Right lung (tissue), 10 donors: ENCODE measurements at places on chromosomes 1 and 21. TPM values are rescaled to one million over a fixed set of nuclear protein-coding genes. Genes with fewer than 3 reads are reported as not detected.

DNA sequence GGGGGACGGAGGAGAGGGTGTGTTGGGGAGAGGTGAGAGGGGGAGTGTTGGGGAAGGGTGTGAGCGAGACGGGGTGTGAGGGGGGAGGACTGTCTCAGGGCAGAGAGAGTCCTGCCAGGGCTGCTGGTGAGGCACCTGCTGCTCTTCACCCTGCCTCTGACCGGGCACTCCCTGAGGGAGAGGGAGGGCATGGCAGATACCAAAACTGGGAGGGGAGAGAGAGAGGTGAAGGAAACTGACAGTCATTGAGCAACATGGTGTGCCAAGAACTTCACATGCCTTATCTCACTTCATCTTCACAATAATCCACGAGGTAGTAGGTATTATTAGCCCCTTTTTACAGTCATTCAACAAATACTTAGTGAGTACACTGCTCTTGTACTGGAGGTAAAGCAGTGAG lies 61.3 kb upstream of the ARTN start:
- no peak for DNase-seq

Gene LCE3E
- polyA plus RNA-seq, result not detected

GRCh38 chr1:48039088-48040054 lies 42.2 kb upstream of the TRABD2B start:
- DNase-seq, result peak; percentile 76

GRCh38 chr1:16971341-16972188 lies 8.9 kb downstream of the MFAP2 start:
- DNase-seq, result no peak

- DNase-seq, result no peak
These were observed 58.5 kb downstream of the KANK4 start for GRCh38 chr1:62260688-62261087.

DNA sequence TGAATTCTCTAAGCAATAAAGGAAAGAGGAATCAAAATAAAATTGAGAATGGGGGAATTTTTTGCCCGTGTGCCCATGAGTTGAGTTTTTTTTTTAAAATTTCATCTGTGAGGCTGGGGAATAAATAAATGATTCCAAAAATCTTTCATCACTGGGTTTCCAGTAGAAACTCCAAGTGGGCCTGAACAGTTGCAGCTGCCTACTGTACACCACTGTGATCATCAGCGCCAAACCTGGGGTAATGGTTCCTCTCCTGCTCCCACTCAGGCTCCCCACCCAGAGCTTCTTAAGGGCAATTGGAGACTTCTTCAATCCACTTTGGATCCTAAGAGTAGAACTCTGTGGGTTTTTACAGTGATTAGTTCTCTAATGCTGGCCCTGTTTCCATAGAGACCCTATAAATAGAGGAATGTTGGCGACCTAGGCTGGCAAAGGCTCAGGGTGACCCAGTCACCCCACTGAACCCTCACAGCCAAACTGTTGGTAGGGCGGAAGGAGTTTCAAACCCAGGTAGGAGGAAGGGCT lies 9.3 kb downstream of the TMCC2 start:
- no peak for DNase-seq

DNA sequence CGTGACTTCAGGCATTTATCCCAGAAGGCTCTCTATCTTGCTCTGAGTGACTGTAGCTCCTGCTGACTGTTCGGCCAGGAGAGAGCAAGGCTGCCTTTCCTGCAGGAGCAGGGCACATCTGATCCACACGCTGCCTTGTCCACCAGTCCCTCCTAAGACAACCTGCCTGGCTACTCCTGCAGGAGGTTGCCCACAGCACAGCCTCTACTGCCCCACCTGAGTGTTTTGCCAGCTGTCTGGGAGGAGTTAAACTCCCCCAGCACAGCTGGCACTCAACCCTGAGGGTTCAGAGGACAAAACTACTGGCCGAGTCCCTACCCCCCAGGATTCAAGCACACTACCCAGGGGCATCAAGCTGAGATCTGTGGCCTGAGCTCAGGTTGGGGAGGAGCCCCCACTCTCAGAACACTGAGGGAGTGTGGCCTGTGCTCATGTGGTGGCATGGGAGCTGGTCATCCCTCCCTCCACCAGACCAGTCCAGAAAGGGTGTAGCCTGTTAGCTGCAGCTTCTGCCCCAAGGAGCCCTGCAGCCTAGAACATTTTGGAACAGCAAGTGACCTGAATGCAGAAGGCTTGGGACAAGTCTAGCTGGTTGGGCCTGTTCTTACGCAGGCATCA lies 237.3 kb downstream of the SLC44A5 start:
- no peak for DNase-seq

DNA sequence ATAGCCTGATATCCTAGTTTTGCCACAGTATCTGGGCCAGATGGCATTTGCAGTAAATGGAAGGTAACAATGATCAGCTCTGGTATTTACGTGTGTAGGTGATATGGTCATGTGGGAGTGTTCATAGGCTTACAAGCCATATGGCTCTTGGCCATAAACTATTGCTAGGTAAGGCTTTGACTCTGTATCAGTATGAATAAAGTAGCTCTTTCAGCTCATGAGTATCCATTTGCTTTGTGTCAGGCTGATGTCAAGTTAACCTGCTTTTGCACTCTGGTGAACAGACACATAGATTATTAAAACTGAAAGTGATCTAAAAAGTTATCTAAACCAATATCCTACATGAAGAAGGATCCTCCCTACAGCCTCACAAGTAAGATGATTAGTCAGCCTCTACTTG lies 69.0 kb downstream of the DDR2 start:
- DNase-seq, result no peak

- peak; percentile 13 for DNase-seq
These were observed 56.9 kb downstream of the LYST start for GRCh38 chr1:235809688-235810397.

DNA sequence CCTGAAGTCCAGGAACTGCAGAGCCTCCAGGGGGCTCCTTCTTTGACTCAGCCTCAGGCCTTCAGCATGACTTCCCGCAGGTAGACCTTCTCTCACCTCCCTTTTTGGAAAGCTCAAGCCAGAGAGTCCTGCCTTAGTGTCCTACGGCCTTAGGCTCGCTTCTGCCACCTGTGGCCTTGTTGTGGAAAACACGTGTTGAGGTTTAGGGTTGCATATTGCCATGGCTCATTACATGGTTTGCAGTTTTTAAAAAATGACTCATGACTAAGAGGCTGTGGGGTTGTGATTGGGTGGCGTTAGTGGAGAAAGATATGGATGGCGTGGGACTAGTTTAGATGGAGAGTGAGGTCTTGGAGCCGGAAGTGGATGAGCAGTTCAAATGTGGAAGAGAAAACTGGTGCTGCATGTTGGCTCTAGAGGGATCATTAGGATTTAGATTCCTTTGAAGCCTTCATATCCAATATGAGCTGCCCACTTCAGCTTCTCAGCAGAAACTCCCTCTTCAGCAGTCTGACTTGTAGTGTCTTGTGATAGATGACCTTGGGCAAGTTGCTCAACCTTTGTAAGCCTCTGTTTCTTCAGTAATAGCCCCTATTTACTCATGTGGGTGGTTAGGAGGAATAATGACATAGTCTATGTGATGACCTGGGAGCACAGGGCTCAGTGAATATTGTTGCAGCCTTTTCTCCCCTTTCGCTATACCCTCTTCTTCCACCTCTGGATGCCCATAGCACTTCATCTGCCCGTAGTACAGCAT lies 6.5 kb upstream of the FGGY start:
- no peak for DNase-seq

Gene RGS13
- polyA plus RNA-seq, result 2.7 TPM

DNA sequence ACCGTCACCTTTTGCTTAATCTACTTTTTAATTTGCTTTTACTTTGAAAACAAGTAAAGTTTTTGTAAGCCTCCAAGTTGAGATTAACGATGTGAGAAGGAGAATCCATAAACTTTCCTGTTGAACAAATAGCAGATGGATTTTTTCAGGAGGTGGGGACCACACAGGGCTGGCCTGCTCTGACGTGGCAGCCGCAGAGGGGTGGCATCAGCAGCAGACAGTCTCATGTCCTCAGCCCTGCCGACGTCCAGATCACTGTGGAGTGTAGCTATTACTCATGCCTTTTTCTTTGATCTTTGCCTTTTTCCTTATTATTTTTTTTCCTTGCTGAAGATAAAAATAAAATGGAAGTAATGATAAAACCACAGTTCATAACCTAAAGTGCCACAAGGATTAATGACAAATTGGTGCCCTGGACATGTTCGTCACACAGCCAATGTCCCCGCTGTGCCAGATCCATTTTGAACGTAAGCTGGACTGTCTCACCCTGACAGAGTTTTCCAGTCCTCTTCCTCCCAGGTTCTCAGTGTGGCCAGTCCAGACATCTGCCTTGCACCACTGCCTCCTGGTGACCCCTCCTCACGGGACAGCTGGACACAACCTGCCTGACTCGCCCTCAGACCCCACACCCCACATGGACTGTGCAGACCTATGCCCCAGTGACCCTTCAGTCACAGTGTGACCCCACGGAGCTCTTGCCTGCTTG lies 15.4 kb upstream of the ZBTB21 start:
- no peak for DNase-seq

Gene CLCA4
- not detected for polyA plus RNA-seq

GRCh38 chr1:66503841-66504470 lies 30.0 kb upstream of the SGIP1 start:
- no peak for DNase-seq

Gene CYP4B1
- polyA plus RNA-seq, result 2.9 TPM

DNA sequence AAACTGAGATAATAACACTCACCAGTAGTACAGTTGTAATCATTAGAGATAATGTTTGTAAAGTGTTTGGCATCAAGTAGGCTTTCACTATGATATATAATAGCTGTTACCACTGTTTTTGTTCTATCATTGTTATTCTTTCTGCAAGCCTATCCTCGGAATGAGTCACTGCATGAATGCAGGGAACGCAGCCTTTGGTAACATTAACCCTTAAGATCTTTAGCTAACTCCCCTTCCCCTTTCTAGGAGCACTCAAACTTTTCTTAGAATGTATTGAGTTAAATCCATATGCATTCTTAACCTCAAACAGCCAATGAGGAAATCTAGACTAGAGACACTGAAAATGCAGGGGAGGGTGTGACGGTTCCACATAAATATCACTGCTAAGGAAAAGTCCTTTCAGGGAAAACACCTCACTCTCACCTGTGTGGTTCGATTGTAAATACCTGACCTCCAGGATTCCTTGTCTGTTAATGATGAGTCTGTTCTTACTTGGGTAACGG lies 467.3 kb downstream of the SETD4 start:
- DNase-seq, result no peak

DNA sequence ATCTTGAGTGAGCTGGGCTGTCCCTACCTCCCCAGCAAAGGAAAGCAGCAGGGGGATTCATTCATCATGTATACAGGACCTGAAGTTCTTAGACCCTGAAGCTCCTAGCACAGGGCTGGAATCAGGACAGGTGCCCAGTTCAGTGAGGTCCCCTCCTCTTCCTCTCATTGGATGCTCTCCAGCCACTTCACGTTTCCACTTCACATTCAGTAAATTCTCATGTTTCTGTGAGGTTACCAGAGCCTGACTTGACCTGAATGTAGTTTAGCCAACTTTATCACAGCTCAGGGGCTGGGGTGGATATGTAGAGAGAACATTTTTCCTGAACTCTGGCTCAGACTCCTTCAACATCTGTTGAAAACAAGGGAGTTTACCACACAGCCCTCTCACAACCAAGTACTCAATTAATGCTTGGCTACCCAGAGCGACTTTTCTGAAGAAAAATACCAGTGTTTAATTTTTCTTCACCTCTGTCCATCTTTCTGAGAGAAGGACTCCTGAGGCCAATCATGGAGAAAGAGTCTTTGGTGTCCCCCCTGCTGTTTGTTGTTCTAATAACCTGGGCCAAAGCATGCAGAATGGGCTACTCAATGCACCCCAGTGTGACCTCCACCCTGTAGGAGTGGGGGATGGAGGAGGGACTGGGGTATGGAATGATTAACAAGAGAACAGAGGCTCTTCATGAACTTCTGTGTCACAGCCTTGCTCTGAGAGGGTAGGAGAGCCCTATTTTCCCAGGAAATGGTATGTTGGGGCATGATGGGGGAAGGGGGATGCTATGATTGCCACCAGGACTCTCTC lies 108.3 kb upstream of the FGGY start:
- no peak for DNase-seq

GRCh38 chr1:2983706-2984398 lies 37.4 kb upstream of the ACTRT2 start:
- DNase-seq, result no peak

DNA sequence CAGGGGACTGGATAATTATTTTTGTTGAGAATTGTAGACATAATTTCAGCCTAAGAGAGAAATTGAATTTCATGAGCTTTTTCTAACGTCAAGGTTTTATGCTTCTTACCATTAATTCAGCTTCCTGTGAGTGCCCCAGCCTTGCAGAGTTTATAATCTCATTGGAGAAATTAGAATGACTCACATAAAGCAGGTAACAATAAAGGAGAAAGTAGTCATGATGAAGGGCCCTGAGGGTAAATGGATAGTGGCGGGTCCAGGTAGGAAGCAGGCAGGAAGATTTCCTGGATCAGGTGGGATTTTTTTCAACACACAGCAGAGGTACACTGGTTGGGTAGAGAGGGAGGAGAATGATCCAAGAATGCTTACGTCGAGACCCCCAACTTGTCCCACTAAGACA lies 311.4 kb downstream of the BARHL2 start:
- DNase-seq, result no peak

DNA sequence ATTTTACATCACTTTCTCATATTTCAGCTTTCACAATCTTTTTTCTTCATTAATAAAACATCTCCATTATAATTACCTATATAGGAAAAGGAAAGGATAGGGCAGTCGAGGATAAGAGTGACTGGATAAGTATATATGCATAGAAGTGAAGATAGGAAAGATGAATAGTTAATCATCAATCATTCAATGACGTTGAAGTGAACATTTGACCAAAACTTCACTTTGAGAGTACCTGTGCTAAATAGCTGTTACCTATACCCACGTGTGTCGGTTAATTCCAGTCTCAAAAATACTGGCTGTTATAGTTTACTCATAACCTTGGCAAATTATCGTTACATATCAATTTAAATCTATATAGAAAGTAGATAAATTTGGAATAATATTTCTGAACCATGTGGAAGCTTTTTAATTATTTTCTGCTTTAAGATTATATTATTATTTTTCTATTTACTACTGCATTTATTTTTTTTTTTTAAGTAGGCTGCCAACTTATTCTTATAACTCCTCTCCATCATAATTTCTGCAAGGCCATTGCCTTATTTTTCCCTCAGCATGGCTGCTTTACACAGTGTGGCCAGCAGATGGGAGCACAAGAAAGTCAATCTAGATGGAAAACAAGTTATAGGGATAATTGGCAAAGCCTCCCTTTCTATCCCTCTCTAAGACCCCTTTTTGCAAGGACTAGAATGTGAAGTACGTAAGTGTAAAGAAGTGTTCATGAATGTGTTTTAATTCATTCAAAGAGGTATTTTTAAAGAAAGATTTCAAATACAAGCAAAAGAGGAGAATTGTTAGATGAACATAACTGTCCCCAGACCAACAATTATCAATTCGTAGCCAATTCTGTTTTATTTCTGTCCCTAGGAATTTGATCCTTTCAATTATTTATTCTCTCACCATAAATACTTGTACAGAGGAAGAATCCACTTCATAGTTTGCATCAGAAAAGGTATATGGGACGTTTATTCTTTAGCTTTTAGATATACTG lies 290.4 kb downstream of the KCNT2 start:
- DNase-seq, result peak; percentile 15

Gene NOC2L
- 62.0 TPM for polyA plus RNA-seq

Gene OR2M2
- polyA plus RNA-seq, result not detected
